ENCODE measurements at places on chromosomes 13 and 19.

- DNase-seq = no peak
Observed at GRCh38 chr19:38287604-38288003, 16.4 kb upstream of the C19orf33 start.

DNA sequence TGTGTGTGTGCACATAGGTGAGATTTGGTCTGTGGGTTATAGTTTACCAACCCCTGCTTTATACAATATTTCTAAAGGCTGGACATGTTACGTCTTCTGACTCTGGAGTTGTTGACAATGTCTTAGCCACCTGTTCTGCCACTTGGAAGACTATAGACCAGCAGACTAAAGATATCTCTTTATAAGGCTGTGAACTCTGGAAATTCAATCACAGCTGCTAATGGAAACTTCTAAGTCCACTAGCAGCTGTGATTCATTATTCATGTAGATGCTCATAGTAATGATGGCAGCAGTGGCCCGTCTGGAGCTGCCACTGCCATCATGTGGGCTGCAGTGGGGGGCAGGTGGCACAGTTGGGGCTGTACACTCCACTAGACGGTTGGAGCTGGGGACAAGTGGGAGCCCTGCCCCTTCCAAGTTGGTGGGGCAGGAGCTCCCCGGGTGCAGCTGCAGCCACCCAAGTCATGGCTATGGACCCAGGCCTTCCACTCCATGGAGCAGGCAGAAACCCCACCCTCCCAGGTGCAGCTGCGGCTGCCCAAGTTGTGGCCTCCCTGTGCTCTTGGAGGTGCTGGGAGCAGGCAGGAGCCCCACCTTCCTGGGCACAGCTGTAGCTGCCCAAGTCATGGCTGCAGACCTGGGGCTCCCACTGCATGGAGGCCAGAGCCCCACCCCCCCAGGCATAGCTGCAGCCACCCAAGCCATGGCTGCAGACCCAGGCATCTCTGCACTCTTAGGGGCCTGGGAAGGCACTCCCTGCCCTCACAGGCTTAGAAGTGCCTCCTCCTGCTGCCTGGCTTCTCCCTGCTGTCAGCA lies 8.8 kb downstream of the IGFL4 start:
- no peak for DNase-seq

DNA sequence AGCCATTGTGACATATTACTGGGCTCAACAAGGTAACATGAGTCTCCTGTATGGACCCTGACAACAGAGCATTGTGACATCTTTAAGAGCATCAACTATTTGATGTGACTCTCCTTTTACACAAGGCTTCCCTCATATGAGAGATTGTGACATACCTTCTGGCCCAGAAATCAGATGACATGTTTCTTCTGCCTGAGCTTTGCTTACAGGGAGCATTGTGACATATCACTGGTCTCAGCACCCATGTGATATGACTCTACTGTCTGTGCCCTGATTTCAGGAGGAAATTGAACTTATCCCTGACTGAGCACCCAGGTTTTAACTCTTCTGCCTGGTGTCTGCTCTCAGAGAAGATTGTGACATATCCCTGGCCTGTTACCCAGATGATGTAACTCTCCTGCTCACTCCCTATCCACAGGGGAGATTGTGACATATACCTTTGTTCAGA lies 15.9 kb upstream of the ZNF681 start:
- no peak for DNase-seq

GRCh38 chr13:40818926-40819325 lies 29.5 kb downstream of the SLC25A15 start:
- no peak for DNase-seq

DNA sequence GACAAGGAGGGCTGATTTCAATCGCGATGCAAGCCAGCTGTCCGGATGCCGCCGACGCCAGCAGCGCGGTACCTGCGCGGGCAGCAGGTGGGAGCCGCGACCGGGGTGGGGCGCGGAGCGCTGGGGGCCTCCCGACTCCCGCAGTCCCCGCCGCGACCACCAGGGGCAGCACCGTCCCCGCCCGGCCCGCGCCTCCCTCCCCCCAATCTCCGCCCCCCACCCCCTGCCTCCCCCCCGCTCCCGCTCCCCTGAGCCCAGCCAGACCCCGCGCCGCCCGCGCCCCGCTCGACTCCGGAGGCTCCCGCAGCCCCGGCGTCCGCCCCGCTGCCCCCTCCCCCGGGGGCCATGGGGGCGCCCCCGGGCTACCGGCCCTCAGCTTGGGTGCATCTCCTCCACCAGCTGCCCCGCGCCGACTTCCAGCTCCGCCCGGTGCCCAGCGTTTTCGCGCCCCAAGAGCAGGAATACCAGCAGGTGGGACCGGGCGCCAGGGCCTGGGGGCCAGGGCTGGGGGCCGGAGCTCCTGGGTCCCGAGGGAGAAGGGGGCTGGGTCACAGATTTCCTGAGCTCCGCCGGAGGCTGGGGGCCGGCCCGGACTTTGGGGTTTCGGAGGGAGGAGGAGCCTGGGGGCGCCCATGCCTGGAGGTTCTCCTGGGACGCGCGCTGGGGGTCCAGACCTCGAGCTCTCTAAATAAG lies at the start of gene TTYH1:
TSS of gene TTYH1 (plus strand) at position 257 of the 693 bp plus-strand sequence. CDS start at position 346, 89 bp downstream.
- DNase-seq = no peak

- DNase-seq = no peak
Observed at GRCh38 chr19:13029301-13029880, 34.1 kb downstream of the NFIX start.

- no peak for DNase-seq
Observed at GRCh38 chr19:34432797-34433196, 4.6 kb downstream of the UBA2 start.

- no peak for DNase-seq
Observed at GRCh38 chr19:57348136-57348535, 2.9 kb upstream of the ZNF304 start.

GRCh38 chr13:103140001-103140671 lies 73.9 kb upstream of the SLC10A2 start:
- DNase-seq = peak; percentile 5

DNA sequence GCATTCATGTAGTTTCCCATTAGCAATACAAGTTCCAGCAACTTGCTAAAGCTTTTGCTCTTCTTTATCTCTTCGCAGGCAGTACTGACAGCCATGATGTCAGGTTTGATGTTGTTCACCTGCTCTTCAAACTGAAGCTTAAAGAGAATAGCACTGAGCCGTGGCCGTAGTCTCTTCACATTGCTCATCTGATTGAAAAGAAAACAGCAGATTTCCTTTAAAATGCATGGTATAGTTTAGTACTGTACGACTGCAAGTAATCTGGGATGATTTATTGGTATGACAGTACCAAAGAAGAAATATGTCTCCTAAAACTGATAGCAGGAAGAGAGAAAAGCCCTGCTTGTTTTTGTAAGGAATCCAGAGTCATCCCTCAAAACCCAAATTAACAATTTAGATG lies 284.4 kb downstream of the DIAPH3 start:
- DNase-seq = no peak

- DNase-seq = no peak
Observed at GRCh38 chr19:10640361-10640760, 13.8 kb upstream of the ILF3 start.

DNA sequence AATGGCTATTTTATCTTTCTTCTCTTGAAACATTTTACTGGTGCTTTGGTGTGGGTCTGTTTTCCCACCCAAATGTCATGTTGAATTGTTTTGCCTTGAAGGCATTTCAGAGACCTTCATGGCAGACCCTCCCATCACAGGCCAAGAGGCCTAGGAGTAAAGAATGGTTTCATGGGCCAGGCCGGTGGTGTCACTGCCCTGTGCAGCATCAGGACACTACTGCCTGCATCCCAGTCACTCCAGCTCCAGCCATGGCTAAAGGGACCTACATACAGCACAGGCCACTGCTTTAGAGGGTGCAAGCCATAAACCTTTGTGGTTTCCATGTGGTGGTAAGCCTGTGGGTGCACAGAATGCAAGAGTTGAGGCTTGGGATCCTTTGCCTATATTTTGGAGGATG lies 326.9 kb downstream of the SLITRK5 start:
- DNase-seq = no peak

GRCh38 chr13:102999499-102999898 lies 66.7 kb downstream of the SLC10A2 start:
- DNase-seq = no peak

GRCh38 chr19:49097453-49098288 lies 12.4 kb downstream of the SNRNP70 start:
- peak; percentile 74 for DNase-seq

GRCh38 chr13:101465877-101466276 lies 13.4 kb downstream of the ITGBL1 start:
- no peak for DNase-seq

DNA sequence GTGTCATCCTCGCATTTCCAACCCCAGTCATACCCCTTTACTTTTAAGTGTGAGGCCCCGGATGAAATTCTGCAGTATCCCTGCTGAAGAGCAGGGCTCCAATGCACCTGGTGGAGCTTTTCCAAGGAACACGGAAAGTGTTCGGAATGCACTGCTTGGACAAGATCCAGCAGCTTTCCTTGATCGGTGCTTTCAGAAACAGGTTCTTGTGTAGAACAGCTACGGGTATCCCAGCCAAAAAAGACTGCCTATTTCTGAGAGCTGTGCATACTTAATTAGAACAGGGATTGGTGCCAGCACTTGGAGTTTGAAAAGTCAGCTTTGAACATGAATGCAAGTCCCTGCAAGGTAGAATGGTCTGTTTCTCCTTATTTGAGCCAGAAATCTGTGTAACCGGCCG lies 87.2 kb upstream of the C1QTNF9B start:
- no peak for DNase-seq

GRCh38 chr13:88153353-88153752 lies 482.2 kb downstream of the SLITRK5 start:
- DNase-seq = no peak

DNA sequence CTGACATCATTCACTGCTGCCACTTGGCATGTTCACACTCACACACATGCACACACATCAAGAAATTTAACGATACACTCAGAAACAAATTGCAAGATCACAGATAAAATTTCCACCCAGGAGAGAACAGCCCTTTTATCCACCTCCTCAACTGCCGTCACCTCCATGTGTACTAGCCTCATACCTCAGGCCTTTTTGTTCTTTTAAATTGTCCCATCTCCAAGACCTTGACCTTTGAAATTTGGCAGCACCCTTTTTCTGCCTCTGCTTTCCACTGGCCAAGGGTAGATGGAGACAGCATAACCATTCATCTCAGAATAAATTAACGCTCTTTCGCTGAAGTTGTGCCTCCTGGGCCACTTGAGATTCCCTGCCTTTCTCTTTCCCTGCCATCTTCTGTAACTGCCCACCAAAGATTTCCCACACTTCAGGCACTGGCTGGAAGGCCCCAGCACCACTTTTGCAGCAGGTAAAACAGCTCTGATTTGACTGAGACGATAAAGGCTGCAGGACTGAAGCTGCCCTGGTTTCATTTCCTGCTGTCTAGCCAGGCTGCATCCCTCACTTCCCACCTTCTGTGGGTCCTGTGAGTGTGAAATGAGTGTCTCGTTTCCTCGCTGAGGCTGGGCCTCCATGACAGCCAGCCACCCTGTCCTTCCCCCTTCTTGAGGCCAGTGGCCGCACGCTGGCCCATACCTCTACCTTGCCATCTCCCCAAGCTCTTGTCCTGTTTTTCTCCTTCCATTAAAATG lies 39.3 kb downstream of the MBNL2 start:
- no peak for DNase-seq

DNA sequence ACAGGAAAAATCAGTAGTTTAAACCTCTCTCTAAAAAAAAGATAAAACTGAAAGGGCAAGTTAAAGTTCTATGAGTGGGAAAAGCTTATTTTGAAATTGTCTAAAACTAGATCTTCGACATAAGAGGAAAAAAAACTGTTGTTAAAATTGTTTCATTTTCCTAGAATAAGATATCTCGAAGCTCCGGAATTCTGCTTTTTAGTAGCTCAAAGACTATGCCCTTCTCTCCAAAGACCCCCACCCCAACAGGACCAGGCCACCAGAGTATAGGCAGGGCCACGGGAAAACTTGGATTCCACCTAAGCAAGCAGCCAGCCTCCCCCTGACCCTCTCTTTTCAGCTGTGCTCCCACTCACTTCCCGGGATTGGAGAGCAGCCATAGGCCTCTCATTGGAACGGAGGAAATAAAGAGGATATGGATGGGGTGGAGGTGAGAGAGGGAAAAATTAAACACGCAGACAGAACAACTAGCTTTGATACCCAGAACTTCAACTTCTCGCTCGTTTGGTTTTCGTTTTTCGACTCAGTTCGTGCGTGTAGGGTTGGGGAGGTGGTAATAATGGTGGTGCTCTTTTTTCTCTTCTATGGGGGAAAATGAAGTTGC lies 3.0 kb downstream of the POU4F1 start:
- no peak for DNase-seq

DNA sequence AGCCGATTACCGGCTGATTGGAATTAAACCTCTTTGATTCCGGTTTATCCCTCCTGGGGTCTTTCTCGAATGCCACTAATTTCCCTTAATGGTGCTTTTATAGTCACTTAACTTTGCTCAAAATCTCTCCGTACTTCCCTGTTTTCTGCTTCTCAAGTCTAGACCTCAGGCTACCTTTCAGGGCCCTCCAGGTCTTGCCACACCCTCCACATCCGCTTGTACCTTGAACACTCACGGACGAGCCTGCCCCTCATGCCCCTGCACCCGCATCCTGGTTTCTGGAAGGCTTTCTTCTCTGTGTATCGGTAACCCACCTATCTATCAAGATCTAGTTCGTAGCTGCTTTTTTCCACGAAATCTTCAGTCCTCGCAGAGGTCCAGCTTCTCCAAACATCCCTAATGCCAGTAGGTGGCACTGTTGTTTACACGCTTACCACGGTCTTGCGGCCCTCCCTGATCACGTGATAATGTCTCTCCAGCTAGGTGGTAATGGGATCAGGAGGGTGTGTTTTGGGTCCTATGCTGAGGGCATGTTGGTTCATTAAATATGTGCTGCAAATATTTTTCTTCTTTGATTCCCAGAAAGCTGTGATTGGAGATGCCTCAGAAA lies 13.8 kb downstream of the ATP12A start:
- peak; percentile 59 for DNase-seq

- DNase-seq = no peak
Observed at GRCh38 chr13:78650717-78651083, 8.3 kb downstream of the OBI1 start.

GRCh38 chr13:90416519-90416918 lies 931.0 kb upstream of the MIR17HG start:
- DNase-seq = no peak

DNA sequence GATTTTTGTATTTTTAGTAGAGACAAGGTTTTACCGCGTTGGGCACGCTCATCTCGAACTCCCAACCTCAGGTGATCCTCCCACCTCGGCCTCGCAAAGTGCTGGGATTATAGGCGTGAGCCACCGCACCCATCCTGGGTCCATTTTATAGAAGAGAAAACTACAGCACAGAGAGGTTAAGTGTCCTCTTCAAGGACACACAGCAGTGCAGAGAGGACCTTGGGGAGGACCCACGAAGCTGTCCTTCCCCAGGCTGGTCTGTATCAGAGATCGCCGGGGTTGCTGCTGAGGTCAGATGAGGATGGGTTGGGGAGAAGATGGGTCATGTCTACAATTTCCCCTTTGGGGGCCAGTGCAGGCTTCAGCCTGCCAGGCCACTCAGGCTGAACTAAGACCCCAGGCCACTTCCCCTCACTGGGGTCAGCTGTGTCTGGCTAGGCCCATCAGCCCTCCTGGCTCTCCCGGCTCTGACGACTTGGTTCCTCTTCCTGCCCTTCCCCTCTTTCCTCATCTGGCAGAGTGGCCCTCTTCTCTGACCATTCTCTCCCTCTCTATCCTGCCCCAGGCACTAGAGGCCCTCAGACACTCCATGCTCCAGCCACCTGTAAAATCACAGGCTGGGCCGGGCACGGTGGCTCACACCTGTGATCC lies 9.6 kb downstream of the MYO1F start:
- no peak for DNase-seq

- DNase-seq = no peak
Observed at GRCh38 chr13:46587807-46588418, 34.9 kb downstream of the LRCH1 start.

GRCh38 chr13:90445179-90445578 lies 902.3 kb upstream of the MIR17HG start:
- peak; percentile 74 for DNase-seq
